ENCODE measurements at places on chromosomes 16 and 17.

- DNase-seq: no peak
These were observed 4.8 kb upstream of the GLG1 start for GRCh38 chr16:74611721-74612120.

GRCh38 chr17:81424151-81425017 lies 29.1 kb downstream of the BAHCC1 start:
- no peak for DNase-seq

- DNase-seq: peak; percentile 66
These were observed 6.8 kb upstream of the CYB5B start for GRCh38 chr16:69417520-69418199.

GRCh38 chr16:49738832-49739231 lies 117.1 kb downstream of the ZNF423 start:
- DNase-seq: no peak

GRCh38 chr16:82991410-82991809 lies 364.6 kb downstream of the CDH13 start:
- DNase-seq: no peak

GRCh38 chr16:66899945-66900710 lies 18.6 kb downstream of the CDH16 start:
- no peak for DNase-seq

DNA sequence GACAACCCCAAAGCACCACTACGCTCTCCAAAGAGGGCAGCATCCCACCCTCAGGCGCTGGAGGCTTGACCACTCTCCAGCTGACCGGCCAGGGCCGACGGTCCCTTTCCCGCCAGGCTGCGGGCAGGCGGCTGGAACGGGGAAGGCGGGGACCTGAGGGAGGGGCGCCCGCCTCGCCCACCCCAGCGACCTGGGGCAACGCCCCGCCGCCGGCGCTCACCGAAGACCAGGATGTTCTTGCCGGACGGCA lies 431 bp downstream of the DYNC1LI2 start:
- no peak for DNase-seq

DNA sequence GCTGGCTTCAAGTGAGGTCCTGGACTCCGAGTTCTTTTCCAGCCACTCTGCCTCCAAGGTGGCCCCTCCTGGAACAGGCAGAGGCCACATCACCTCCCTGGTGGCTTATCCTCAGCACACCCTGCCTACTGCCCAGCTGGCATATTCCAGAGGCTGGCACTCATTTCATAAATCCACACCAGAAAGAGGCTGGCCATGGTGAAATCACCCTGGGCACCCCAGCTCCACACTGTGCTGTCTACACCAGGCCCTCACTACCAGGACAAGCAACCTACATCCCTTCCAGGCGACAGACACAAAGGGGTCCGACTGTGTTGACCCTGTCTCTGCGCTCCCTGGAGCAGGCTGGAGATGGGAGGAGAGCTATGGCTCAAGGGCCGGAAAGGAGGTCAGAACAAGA lies 100.2 kb downstream of the C16orf78 start:
- DNase-seq: no peak

GRCh38 chr16:23353440-23353839 lies 51.3 kb downstream of the SCNN1B start:
- no peak for DNase-seq

GRCh38 chr17:42706732-42707131 lies 24.4 kb downstream of the CNTNAP1 start:
- no peak for DNase-seq

- no peak for DNase-seq
These were observed 151.3 kb downstream of the RPTOR start for GRCh38 chr17:80695979-80696378.

DNA sequence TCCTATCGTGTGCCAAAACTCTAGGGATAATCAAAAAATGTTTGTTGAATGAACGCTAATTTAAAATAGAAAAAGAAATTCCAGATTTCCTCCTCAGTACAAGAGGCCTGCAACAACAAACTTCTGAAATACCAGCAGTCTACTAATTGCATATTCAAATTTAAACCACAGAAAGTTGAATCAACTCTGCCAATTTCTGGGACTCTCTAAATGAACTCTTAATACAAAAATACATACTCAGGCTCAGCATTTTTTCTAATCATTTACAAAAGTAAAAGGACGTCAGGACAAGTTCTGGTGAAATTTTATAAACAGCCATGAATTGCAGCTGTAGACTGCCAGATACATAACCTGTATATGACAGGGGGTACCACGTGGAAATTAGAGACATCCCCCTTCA lies 49.0 kb downstream of the KANSL1 start:
- no peak for DNase-seq

DNA sequence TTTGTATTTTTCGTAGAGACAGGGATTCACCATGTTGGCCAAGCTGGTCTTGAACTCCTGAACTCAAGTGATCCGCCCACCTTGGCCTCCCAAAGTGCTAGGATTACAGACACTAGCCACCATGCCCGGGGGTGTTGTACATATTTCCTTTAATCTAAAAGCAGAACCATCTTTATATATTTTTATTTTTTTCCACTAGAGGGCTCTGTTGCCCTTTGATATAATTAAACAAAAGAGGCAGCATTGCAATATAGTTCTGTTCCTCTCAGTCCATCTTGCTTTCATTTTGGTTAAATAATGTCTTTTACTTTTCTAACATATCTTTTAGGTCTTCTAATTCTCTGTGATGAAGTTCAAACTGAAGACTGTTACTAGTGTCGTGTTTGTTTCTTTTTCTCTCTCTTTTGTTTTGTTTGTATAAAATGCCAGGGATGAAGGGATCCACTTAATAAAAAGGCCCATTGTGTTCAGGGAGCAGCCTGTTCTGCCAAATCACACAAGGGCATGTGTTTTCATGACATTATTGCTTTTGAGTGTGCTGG lies 23.4 kb downstream of the WWOX start:
- peak; percentile 32 for DNase-seq

- no peak for DNase-seq
These were observed 30.3 kb downstream of the MPRIP start for GRCh38 chr17:17072546-17072945.

DNA sequence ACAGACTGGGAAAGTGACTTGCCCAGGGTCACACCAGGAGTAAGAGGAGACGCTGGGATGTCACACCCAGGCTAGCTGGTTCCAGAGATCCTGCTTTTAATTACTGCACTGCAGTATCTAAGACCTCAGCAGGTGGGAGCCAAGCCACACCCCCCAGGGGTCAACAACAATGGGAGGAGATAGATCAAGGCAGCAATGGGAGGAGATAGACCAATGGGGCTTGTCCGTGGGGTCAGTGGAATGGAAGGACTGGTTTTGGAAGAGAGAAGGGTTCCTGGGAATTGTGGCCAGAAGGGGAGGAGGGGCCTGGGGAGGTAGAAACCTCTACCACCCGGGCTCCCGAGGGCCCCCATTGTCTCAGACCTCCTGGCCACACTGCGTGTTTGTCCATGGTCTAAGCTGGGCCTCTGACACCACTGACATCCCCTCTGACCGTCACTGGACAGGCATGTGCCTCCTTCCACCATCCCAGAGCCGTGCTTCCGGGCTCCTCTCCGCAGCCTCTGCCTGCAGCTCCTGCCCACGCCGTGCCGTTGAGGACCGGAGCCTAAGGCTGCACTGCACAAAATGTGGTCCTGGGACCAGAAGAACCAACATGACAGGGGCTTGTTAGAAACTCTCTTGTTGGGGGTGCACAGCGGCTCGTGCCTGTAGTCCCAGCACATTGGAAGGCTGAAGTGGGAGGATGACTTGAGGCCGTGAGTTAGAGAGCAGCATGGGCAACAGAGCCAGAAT lies 69.8 kb upstream of the RPH3AL start:
- no peak for DNase-seq

- no peak for DNase-seq
These were observed 20.0 kb upstream of the LRRC75A start for GRCh38 chr17:16512011-16512410.

- DNase-seq: no peak
These were observed 41.2 kb downstream of the NFATC3 start for GRCh38 chr16:68126395-68126794.

- peak; percentile 54 for DNase-seq
These were observed 258.6 kb downstream of the CBLN1 start for GRCh38 chr16:49023050-49023449.

DNA sequence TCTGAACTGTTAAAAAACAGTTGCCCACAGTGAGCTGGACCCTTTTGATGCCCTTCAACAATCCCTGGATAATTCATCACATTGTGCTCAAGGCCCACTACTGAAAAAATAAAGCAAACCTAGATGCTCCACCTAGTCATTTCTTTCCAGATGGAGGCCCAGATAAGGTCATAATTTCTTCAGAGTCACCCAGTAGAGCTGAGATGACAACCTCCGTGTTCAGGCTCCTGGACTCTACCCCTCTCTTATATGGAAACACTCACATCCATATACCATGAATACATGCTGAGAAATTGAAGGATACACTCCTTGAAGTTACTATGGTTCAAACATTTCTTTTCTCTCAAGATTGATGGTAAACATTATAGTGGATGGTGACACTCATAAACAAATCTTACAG lies 2.7 kb upstream of the ABCA3 start:
- DNase-seq: no peak

DNA sequence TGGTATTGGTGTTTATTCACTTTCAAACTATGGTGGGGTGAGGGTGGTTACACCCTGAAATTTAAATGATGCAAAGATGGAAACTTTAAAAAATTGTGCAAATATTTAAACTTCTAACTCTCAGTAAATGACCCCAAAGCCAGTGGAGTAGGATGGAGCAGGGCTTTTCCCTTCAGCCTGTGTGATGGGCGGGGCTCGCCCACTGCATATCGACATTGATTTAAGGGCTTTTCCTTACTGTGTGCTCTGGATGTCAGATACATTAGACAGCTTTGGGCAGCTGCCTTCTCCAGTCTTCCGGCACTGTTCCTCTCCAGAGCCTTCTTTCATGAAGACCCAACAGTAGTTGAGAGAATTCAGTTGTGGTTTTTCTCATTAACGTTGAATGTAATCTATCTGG lies 99.9 kb downstream of the SPECC1 start:
- DNase-seq: no peak

DNA sequence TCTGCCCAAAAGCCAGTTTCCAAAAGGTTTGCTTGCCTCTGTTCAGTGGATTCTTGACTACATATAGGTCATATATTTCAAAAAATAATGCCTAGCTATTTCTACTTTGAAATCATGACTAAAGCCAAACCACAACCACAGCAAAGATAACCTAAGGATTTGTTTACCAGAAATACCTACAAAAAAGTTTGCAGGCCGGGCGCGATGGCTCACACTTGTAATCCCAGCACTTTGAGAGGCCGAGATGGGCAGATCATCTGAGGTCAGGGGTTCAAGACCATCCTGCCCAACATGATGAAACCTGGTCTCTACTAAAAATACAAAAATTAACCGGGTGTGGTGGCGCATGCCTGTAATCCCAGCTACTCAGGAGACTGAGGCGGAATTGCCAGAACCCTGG lies 15.2 kb downstream of the CARHSP1 start:
- DNase-seq: no peak

DNA sequence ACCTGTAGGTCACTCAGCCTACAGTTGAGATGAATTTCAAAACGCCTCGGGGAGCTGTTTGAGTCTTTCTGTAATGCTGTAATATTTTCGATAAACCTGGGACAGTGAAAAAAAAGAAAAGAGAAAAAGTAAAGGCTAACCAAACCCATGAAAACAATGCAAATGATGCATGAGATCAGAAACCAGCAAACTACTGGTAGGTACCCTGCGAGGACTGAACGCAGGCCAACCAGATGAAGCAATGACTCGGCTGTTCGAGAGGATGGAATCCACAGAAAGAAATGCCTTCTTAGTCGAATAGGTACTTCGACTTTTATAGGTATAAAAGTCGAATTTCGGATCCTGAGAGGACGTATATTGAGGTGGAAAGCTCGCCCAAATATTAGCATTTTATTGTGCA lies 509 bp upstream of the ATAD5 start:
- DNase-seq: no peak

DNA sequence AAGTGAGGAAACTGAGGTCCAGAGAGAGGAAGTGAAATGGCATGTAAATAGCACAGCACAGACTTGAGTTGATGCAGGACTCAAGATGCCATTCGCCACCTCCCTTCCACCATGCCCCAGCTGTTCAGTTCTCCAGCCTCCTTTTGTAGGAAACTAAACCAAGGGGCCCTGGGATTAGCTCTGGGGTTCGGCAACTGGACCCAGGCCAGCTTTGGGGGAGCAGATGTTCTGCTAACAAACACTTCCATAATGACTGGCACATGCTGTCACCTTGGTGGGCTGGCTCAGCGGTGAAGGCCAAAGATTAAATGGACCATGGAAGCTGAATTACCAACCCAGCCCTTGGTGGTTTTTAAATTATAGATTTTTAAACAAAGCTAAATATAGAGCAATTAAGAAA lies 77.0 kb downstream of the IRX6 start:
- DNase-seq: no peak

DNA sequence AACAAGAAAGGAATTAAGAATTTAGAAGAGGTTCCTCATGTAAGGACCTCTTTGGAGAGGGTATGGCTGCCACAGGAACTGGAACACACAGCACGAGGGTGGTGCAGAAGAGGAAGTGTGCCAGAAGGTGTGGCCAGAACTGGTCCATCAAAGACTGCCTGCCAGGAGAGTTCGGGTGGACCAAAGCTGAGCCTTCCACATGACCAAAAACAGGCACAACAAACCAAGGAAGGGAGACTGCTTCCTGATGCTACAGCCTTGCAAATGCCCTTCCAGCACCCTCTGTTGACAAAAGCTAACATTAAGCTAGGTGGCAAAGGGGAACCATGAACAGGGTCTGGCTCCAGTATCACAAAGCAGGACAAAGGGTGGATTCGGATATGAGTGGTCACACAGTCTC lies 125.8 kb upstream of the TMEM97 start:
- no peak for DNase-seq

GRCh38 chr16:66728117-66728787 lies 23.2 kb downstream of the DYNC1LI2 start:
- DNase-seq: peak; percentile 59

DNA sequence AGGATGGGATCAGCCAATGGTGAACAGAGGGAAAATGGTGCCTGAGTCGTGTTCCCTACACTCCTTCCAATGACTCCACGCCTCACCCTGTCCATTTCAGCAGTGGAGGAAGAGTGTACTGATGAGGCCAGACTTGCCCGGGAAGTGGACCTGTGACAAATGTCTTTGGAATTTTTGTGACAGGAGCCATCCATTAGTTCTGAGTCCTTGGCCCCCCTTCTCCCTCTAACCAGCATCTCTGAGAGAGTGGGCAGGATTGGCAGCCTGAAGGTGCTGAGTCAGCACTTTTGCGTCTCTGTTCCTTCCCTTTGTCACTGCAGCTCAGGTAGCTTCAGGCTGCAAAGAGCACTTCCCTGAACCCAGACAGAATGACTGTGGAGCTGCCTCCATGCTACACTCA lies 30.8 kb downstream of the BEAN1 start:
- DNase-seq: no peak

DNA sequence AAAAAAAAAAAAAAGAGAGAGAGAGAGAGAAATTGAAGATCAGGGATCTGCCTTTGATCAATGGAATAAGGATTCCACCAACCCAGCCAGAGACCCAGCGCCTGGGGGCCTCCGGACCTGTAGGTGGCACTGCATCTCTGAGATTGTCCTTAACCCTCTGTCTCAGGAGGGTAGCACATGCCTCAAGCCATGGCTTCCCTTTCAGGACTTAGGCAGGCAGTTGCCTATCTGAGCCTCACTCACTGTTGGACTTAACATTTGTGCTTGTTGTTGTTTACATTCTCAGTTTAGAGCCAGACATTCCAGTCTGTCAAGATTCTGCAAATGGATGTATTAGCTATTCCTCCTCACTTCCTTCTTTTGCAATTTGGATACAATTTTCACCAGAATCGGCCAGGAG lies 5.1 kb upstream of the SCNN1B start:
- no peak for DNase-seq

All from NCI-H446 (cell line).